ENCODE measurements at places on chromosomes 5 and 9.

DNA sequence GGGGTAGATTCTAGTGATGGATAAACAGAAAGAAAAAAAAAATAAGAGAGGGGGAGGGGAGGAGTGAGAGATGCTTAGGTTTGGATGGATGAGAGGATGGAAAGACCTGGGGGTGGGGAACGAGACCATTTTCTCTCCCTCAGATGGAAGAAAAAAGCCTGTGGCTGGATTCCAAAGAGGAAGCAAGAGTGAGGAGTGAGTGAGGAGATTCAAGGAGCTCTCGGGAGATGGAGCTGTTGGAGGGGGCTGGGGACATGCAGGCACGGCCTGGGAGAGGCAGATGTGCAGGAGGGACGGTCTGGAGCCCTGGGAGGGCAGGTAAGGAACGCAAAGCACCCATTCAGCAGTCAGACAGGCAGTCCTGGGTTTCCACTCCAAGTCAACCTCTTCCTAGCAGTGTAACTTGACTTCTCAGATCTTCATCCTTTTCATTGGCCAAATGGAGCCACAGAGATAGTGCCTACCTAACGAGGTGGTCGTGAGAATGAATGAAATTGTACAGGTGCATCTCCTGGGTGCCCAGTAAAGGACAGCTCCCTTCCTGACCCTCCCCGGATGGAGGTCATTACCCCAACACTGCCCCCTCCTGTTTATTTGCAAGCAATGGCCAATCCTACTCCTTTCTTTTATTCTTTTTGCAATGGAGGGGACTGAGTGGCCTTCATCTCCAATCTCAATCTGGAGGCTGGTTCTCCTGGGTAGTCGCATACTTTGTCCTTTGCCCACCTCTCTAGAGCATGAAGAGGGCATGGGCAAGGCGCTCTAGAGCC lies 52.2 kb downstream of the PCDH1 start:
- no peak for DNase-seq

DNA sequence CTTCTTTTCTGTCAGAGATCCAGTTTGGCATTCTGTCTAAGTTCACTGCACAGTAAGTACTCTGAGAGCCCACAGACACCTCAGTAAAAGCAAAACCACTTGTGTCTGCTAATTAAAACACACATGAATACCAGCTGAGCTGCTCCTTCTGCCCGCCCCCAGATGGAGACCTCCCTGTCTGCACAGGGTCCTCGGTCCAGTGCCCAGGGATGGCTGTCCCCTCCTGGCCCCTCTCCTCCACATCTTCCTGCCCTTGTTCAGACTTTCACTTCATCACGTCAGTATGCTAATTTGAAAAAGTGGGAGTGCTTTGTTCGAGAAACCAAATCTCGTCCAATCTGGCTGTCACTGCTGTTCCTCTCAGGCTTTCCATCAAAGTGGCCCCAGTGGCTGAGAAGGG lies 43.5 kb downstream of the LIX1 start:
- DNase-seq, result no peak

DNA sequence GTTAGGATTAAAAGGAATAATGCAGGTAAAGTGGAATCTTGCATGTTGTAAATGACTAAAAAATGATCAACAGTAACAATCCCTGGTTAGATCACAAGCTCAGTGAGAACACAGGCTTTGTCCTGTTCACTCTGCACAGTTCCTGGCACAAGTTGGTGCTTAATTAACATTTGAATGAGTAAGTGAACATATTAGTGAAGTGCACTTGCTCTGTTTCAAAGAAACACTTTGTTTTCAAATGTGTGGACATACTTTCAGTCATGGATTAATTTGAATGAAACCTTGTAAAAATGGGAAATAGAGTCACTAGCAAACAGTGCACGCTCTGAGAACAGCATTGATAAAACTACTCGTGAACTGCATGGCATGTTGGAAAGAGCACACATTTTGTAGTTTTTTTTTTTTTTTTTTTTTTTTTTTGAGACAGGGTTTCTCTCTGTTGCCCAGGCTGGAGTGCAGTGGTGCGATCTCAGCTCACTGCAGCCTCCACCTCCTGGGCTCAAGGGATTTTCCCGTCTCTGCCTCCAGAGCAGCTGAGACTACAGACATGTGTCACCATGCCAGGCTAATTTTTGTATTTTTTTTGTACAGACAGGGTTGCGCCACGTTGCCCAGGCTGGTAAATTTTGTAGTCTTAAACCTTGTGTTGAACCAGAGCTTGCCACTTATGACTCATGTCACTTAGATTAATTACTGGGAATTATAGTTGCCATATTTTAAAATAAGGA lies 159.9 kb downstream of the LURAP1L start:
- no peak for DNase-seq

- no peak for DNase-seq
These were observed 17.9 kb downstream of the FRMD3 start for GRCh38 chr9:83520292-83520691.

DNA sequence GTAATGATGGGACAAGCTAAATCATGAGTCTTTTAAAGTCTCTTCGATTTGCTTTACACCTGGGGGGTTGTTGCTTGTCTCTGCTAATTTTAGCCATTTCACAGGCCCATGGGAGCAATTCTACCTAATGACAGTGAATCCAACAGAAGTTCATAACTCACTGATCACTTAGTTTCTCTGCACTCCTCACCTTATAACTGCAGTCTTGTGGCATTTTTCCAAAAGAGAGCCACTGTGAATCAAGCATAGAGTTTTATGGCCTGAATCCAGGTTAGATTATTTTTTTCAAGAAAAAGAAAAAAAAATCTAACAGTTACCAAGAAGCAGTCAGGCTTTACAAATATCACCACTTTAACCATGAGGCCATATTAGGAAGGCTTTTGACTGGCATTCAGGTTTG lies 1.5 kb upstream of the IL7R start:
- no peak for DNase-seq

DNA sequence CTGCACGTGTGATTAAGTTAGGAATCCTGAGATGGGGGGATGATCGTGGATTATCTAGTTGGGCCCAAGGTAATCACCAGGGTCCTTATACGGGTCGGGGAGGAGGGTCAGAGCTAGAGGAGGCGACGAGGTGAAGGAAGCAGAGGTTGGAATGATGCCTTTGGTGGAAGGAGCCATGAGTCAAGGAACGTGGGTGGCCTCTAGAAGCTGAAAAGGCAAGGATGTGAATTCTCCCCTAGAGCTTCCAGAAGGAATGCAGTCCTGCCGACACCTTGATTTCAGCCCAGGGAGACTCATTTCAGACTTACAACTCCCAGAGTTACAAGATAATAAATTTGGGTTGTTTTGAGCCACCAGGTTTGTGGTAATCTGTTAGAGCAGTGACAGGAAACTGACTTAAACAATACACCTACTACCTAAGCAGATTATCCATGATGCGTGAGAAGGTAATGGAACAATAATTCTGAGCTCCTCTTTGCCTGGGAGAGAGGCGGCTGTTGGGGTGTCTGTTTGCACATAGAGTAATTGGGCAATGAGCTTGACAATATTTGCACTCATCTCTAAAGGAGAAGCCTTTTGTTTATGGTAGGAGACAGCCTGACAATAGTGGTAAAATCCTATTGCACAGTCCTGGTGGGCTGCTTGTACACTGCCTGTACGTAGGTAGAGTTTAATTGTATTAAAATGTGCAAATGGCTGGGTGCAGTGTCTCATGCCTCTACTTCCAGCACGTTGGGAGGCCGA lies 129.3 kb upstream of the IER5L start:
- DNase-seq, result peak; percentile 2

DNA sequence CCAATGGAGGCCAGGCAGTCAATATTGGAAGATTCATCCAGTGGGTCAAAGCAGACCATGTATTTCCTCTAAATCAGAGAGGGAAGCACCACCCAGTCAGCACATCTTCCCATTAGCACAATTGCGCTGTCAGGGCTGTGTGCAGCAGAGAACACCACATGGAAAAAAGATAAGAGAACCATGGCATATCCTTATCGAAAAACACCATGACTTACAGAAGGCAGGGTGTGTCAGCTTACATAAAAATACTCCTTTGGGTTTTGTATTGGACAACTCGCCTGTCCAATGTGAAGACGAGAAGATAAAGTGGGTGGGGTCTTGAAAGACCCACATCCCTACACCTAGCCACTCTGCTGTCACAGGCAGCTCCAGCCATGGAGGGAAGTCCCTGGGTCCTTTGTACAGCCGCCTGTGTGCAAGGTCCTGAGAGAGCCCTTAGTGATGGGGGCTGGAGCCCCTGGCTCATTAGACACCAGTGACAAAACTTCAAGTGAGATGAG lies 71.9 kb upstream of the SPATA31E1 start:
- no peak for DNase-seq

GRCh38 chr5:139997276-139997675 lies 45.8 kb downstream of the NRG2 start:
- DNase-seq, result no peak

DNA sequence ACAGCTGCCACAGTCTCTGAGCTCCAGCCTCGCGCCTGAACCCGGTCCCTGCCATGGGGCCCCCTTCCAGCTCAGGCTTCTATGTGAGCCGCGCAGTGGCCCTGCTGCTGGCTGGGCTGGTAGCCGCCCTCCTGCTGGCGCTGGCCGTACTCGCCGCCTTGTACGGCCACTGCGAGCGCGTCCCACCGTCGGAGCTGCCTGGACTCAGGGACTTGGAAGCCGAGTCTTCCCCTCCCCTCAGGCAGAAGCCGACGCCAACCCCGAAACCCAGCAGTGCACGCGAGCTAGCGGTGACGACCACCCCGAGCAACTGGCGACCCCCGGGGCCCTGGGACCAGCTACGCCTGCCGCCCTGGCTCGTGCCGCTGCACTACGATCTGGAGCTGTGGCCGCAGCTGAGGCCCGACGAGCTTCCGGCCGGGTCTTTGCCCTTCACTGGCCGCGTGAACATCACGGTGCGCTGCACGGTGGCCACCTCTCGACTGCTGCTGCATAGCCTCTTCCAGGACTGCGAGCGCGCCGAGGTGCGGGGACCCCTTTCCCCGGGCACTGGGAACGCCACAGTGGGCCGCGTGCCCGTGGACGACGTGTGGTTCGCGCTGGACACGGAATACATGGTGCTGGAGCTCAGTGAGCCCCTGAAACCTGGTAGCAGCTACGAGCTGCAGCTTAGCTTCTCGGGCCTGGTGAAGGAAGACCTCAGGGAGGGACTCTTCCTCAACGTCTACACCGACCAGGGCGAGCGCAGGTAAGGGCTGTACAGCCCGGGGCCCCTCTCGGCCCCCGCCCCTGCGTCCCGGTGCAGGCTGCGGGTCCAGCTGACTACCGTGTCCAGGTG lies 509 bp downstream of the LVRN start:
- peak; percentile 5 for DNase-seq

- no peak for DNase-seq
These were observed 488.6 kb upstream of the PTGER4 start for GRCh38 chr5:40191150-40191549.

DNA sequence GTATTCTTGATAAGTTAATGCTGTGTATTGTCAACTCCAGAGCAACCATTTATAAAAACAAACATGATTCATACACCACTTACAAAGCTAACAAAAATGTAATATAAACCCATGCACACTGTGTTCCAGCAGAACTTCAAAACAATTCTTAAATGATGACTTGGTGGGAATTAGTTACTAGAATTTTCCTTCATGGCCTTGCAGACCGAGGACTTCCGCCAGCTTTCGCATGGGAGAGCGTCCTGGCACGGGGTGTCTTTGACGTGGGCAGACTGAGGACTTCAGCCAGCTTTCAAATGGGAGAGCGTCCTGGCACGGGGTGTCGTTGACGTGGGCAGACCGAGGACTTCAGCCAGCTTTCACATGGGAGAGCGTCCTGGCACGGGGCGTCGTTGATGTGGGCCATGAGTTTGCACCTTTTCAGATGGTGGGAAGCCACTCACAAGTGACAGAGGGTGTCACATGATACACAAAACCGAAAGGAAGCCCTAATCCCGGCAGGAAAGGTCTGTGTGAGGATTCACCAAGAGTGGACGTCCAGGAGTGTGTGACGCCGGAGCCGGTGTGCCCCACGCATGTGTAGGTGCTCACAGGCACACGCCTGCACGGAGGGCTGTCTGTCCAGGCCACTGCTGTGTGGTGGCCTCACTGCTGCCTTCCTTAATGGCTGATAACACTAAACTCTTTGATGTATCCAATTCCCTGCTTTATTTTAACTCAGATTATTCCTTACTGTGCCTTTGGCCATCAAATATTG lies 211.3 kb upstream of the IRX4 start:
- DNase-seq, result no peak

DNA sequence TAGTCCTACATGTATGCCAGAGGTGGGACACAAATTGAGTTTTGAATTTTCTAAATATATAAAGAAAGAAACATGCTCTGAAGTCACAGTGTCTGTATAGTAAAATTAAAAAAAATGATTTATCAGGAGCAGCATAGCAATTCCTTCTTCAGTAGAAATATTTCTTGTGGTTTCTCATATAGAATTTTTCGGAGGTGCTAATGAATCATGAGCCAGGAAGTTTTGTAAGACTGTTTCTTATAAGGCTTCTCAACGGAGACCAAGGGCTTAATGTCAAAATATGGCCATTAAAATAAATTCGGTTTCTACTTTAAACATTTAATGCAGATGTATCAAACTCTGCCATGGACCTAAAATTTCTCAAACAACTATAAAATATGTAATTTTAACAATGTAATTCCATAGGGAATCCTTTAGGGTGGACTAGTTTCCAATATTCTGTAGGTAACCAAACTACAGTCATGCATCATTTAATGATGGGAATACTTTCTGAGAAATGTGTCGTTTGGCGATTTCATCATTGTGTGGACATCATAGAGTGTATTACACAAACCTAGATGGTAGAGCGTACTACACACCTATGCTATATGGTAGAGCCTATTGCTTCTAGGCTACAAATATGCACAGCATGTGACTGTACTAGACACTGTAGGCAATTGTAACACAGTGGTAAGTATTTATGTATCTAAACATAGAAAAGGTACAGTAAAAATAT lies 66.3 kb downstream of the ANKRD55 start:
- no peak for DNase-seq

- DNase-seq, result no peak
These were observed 60.3 kb downstream of the TLE4 start for GRCh38 chr9:79632060-79632459.

All from stimulated activated naive CD8-positive, alpha-beta T cell treated with anti-CD3 and anti-CD28 coated beads, Interleukin-15, Interleukin-2, amounts not matched to agents 100 U/mL and 50 U/mL, for 24 hours (primary cell).